CD4-positive, alpha-beta T cell treated with Interleukin-6 for 4 hours (primary cell): ENCODE measurements at places on chromosomes 16 and 17.

GRCh38 chr17:54339731-54340130, 517.0 kb downstream of the KIF2B start:
- DNase-seq, result no peak

GRCh38 chr17:41294016-41294415, 8.6 kb downstream of the KRTAP29-1 start:
- DNase-seq, result no peak

- DNase-seq, result no peak
These were observed 6.5 kb upstream of the CDH15 start for GRCh38 chr16:89164847-89165680.

DNA sequence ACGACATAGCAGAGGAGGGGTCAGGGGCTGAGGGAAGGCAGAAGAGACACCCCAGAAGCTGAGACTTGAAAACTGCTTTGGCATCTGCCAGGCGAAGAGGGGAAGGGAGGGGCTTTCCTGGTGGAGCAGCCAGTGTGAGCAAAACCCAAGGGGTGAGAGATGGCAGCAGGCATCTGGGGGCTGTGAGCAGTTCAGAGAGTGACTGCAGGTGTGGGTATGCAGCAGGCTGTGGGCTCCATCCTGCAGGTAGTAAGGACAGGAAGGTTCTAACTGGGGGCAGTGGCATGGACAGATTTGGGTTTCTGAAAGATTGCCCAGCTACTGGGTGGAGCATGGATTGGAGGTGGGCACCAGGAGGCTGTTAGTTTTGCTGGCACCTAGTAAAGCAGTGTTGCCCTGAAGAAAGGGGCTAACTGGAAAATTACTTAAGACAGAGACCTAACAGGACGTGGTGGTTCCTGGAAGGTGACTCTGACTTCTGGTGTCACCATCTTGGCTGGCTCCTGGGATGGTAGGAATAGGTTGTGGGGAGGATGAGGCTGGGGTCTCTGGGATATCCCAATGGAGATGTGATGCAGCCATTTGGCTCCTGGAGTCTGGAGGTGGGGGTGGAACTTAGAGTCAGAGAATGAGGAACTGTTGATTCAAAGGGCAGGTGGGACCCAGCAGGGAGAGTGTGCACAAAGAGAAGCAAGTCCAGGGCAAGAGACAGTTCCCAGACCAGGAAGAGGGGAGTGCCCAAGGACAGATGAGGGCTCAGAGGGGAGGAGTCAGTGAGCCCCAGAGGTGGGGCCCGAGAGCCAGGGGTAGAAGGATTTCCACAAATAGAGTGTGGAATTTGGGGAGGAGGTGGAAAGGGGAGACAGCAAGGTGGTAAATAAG, 11.2 kb downstream of the BCL7C start:
- DNase-seq, result no peak

DNA sequence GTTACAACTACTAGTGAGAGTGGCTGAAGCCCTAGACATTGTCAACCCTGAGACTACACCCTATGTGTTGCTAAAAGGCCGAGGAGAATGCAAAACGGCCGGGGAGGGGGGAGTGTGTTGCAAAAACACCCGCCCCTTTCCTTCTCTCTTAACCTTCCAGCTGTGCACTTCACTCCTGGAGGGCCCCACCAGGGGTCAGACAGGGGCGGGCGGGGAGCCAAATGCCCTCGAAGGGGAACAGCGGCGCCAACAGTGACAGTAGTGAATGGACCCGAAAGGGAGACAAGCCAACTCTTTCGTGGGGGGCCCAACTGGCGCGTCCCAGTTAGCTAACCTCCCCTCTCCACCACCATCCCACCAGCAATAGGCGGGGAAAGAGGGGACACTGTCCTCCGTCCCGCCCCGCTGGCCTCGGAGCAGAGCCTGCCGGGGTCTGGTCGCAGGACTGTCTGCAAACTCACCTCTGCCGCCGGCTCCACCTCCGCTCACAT, 352 bp downstream of the MARF1 start:
- peak; percentile 82 for DNase-seq

DNA sequence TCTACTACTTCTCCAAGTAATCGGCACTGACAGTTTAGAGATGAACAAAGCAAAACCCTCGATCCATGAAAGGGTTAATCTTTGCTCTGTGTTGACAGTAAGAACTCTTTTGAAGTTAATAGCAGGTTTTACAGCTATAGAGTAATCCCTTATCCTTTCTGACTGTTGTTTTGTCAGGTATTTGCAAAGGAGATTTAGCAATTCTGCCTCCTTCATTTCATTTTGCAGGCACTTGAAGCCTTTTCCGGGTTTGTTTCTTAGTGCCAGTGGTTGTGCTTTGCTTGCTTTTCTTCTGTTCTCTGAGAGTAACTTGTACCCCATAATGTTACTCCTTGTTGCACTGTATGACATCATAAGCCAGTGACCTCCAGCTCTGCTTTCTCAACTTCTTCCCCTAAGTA, 64.5 kb downstream of the TANGO6 start:
- no peak for DNase-seq

DNA sequence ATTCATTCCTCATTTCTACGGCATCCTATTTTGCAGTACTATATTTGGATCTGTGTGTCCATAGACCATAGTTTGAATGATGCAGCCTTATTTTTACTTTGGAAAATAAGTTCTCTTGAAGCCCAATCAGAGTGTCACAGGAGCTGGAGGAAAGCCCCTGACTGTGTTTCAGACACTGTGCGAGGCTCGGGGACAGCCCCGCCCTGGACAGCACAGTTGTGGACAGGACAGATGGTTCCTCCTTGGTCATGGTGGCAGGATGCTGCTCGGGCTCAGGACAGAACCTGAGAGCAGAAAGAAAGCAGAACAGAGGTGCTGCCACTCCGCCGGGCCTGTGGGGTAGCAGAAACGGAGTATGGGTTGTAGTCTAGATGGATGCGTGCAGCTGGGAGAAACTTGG, 22.9 kb downstream of the BANP start:
- no peak for DNase-seq

GRCh38 chr17:28324781-28325180, 5.8 kb downstream of the TMEM97 start:
- DNase-seq, result no peak

- DNase-seq, result no peak
These were observed 248.2 kb upstream of the MAF start for GRCh38 chr16:79848719-79849118.

DNA sequence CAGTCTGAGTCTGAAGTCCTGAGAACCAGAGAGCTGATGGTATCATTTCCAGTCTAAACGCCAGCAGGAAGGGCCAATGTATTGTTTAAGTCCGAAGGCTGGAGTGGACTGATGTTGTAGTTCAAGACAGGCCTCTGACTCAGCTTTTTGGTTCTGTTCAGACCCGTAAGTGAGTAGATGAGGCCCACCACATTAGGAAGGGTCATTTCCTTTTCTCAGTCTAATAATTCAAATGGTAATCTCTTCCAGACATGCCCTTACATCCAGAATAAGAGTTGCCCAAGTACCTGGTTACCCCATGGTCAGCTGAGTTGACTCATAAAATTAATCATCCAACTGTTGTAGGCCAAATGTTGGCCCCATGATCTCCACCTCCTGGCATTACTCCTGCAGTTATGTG, 442.6 kb upstream of the HSBP1 start:
- no peak for DNase-seq

- peak; percentile 31 for DNase-seq
These were observed 9.8 kb upstream of the IL17C start for GRCh38 chr16:88628512-88628974.

DNA sequence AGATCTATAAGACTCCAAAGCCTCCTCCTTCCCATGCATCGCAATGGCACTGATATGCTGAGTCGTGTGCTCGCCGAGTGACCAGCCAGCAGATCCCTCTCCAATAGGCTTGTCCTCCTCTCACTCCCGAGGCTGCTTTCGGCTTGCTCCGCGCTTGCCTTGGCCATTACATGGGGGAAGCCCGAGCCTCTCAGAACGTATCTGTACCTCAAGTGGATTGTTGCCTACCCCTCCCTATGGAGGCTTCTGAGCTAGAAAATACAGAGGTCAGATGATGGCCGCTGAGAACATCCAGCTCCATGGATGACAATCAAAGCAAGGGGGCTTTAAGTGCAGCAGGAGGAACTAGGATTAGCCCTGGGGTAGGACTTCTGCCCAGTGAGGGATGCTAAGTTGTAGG, 7.7 kb upstream of the NLRP1 start:
- no peak for DNase-seq

- DNase-seq, result no peak
These were observed 104.5 kb upstream of the CIBAR2 start for GRCh38 chr16:85216522-85217375.

DNA sequence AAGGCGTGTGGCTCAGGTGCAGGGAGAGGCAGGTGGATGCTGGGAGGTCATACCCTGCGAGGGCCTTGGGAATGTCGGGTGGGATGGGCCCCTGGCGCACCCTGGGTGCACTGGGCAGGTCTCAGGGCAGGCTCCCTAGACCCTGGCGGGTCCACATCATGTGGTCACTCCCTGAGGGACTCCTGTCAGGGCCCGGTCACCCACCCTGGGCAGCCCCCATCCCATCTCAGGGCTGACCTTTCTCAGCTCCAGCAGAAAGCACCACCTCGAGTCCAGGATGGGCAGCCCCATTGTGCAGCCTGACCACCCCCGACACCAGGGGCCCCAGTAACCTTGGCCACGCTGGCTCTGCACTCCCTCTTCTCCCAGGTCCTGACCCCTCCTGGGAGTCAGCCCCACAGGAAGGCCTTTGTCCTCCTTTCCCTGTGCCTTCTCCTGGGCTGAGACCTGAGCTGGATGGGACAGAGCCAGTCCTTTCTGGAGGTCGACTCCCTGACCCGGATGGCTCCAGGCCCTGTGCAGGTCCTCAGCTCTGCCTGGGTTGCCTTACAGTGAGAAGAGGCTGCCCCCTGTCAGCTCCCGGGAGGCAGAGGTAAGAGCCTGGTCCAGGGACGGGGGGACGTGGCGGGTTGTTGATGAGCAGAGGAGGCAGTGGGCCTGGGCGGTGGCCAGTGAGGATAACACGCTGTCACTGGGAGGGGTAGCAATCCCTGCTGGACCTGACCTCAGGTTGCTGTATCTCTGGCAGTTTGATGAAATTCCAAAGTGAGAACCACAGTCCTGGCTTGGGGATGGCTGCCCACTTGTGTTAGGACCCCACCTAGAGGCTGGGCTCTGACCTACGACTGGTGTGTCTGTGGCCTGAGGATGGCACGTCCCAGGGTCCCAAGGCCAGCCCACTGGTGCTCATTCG, 77.9 kb downstream of the GOSR1 start:
- DNase-seq, result no peak

- DNase-seq, result no peak
These were observed 19.3 kb downstream of the CASKIN2 start for GRCh38 chr17:75496005-75496404.

GRCh38 chr17:36884495-36885152, 52.7 kb upstream of the LHX1 start:
- no peak for DNase-seq

GRCh38 chr17:76036497-76037261, 9.6 kb upstream of the EVPL start:
- DNase-seq, result no peak

DNA sequence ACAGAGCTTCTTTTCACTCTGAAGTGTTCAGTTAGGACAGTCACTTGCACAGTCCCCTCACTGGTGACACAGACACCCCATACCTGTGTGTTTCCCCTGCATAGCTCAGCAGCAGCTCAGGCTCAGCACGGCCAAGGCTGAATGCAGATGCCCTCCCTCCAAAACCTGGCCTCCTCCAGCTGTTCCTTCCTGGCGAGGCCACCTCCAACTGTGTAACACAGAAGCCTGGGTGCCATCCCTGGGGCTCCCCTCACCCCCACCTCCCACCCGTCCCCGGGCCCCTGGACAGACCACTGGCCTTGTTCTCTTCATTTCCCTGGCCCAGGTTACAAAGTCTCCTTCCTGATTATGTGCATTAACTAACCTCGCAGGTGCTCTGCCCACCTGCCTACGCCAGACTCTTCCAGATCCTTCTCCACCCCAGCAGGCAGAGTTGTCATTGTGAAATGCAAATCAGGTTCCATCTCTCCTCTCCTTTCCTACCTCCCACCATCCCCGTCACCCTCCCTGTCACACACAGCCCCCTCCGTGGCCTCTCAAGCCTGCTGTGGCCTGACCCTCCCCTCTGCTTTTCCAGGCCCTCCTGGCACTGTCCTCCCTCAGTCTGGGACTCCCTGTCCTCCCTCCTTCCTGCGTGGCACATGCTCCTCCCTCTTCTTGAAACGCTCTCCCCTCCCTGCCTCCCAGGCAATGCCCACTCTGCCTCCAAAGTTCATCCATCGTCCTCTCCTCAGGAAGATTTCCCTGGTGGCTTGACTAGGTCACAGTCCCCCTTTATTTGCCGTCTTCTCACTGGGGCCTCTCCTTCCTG, 26.4 kb downstream of the MLYCD start:
- no peak for DNase-seq

- no peak for DNase-seq
These were observed 349.6 kb downstream of the KIF2B start for GRCh38 chr17:54172096-54172984.

DNA sequence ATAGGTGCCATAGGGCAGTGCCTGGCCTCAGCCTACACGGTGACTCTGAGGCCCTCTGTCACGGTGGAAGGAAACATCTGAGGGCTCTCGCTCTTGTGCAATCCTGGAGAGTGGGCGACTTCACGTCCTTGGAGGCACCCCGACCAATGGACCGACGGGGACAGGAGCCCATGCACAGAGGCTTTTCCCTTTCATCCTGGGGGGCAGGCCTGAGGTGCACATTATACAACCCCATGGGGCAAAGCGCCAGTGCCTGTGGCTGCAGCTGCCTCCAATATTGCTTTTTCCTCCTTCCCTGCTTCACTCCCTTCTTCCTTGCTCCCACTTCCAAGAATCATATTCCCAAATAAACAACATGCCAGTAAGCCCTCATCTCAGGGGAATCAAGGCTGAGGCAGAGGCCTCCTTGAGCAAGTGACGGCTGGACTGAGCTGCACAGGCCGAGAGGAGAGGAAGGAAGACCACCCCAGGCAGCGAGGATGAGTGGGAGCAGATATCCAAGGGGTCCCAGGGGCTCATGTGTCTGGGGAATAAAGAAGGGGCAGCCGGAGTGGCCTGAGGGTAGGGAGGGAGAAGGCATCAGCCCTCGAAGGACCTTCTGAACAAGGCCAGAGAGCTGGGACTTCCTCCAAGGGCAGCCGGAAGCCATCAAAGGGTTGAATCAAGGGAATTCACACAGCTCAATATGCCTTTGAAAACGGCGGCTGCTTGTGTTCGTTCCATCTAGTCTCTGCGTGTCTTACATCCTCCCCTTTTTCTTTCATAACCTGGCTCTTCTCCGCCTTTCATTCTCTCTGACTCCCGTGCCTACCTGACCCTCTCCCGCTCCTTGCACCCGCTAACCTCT, 42.6 kb upstream of the RPL38 start:
- no peak for DNase-seq

DNA sequence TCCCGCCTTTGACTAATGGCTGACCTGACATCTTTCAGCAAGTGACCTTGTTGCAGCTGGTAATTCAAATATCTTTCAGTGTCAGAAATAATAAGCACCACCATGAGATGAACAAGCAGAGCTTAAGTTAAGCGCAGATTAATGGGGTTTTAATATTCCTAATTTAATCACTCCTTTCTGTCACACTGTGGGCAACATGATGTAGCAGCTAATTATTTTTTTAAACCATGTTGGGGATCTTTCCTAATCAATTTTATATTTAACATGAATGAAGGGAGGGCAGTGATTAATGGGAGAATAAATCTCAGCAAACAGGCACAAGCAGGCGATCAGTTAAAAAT, 353.6 kb upstream of the TNRC6C start:
- no peak for DNase-seq
